ENCODE measurements at places on chromosomes 16 and 17.
A peak's percentile ranks its signal among the peaks of the same experiment; 100 is the strongest.

DNA sequence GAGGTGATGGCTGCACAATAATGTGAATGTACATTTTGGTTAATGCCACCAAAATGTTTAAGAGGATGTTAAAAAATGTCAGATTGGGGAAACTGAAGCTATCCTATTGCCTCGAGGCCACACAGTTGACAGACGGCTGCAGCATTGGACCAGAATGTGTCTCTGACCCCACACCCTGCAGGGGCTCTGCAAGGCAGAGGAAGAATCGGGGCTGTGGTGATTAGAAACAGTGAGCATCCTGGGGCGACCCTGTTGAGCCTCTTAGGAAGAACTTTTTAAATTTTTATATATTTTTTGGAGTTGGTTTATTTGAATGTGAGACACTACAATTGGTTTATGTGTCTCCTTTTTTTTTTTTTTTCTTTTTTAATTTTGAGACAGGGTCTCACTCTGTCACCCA, 15.0 kb upstream of the ADORA2B start:
- DNase-seq = no peak

- DNase-seq = no peak
Observed at GRCh38 chr16:87463722-87464690, 28.8 kb downstream of the ZCCHC14 start.

- DNase-seq = peak; percentile 21
Observed at GRCh38 chr17:42459801-42460281, 1.2 kb downstream of the ATP6V0A1 start.

DNA sequence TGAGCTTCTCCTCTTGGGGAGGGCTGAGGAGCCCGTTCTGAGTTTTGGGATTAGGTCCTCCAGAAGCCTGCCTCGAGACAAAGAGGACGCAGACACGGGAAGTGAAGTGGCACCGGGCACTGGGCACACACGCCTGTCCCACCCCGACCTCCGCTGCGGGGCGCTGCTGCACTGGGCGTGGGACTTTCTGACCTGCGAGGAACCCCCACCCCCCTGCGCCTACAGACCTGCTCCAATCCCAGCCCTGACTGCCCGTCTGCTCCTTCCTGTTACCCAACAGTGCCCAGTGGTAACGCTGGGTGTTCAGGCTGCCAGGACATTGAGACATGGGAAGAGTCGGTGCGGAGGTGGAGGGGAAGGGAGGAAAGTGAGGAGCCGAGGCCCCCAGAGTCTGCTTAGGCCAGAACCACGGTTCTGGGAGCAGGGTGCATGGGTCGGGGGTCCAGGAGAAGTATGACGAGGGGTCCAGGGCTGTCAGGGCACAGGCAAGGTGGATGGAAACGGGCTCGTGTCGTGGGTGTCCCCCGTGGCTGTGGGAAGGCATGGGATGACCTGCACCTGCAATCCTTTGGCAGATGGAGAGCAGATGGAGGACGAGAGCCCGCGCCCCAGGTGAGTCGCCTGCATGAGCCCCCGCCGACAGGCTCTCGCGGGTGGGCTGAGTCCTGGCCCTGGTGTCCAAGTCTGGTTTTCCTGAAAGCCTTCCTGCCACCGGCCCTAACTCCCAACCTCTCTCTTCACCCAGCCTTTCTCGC, 112.0 kb upstream of the CREBBP start:
- DNase-seq = no peak

- peak; percentile 85 for DNase-seq
Observed at GRCh38 chr17:2090804-2091534, 36.1 kb downstream of the HIC1 start.

- no peak for DNase-seq
Observed at GRCh38 chr16:72961115-72961832, 86.7 kb downstream of the ZFHX3 start.

GRCh38 chr17:8826808-8827435, 27.8 kb upstream of the MFSD6L start:
- no peak for DNase-seq

- DNase-seq = no peak
Observed at GRCh38 chr16:84548971-84549844, 44.7 kb upstream of the MEAK7 start.

DNA sequence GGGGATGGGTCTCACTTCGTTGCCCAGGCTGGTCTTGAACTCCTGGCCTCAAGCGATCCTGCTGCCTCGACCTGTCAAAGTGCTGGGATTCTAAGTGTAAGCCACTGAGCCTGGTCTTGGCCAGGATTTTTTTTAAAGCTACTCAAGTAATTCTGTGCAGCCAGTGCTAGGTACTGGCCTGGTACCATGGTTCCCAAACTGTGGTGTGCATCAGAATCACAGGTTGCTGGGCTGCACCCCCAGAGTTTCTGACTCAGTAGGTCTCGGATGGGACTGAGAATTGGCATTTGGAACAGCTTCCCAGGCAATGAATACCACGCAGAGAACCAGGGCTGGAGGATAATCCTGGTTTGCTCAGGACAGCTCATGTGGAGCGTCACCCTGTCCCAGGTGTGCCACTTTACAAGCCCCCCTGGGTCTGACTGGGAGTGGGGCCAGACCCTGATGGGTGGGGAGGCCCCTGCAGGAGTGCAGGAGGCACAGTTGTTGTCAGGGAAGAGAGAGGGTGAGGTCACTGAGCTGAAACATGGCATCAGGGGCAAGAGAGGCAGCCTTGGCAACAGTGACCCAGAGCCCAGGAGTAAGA, 10.7 kb upstream of the MRPS23 start:
- no peak for DNase-seq

DNA sequence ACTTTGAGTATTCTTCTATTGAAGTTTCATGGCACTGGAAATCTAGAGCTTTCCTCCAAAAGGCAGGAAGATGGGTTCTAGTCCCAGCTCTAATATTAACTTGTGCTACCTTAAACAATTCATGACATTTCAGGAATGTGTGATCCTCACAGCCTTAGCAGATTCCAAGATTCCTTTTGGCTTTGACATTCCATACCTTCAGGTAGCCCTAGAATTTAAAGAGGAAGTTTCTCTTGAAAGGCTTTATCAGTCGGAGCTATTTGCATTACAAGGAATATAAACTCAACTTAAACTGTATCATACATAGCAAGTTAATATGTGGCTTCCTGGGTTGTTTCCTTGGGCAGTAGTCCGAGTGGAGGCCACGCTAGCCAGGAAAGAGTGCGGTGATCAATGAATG, 330.0 kb downstream of the SHISA9 start:
- no peak for DNase-seq

DNA sequence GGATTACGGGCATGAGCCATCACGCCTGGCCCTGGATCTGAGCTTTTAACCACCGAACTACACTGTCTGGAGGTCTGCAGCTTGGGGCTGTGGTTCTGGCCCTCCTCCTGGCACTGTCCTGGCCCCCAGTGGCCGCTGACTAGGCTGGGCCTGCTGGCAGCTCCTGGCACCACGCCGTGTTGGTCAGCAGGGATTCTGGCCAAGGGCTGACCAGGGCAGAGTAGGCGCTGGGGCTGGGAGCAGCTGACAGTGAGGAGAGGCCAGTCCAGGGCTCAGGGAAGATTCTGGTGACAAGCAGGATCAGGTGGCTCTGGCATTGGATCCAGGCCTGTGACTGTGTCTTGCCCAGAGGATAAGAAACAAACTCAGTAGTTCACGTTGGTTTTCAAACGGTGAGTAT, 14.6 kb downstream of the EEF2K start:
- DNase-seq = no peak

GRCh38 chr16:5028950-5029475, 4.7 kb downstream of the NAGPA start:
- no peak for DNase-seq

DNA sequence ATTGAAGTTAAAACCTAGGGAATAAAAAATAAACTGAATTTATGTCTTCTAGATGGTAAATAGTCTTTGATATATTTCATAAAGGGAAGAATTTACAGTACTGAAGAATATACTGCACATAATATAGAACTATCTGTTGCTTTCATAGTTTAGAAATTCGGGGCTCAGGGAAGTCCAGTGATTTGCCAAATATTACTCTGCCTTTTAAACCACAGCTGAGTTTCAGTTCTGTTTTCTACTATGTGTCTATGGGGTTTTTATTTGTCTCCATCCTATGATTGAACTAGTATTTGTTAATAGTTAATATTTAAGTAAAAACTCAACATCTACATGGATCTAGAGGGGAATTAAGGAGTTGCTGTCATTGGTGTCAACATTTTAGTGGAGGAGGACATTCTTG, 715.0 kb upstream of the CDH8 start:
- DNase-seq = no peak

DNA sequence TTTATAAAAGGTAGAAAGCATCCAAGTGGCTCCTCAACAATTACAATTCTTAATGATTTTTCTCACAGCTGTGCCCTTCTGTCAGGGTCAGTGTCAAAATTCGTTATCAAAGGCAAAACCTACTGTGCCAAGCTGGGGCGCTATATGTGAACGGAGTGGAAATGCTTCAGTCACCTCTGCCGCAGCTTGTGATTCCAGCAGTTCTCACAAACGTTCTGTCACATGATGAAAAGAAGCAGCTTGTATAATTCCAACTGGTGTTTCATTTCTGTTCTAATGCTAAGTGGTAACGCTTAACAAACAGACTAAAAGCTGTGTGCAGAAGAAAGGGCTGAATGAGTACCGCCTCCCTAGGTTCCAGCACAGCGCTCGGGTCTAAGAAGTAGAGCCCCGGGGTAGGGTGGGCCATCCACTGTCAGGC, 14.2 kb downstream of the PLD6 start:
- no peak for DNase-seq

DNA sequence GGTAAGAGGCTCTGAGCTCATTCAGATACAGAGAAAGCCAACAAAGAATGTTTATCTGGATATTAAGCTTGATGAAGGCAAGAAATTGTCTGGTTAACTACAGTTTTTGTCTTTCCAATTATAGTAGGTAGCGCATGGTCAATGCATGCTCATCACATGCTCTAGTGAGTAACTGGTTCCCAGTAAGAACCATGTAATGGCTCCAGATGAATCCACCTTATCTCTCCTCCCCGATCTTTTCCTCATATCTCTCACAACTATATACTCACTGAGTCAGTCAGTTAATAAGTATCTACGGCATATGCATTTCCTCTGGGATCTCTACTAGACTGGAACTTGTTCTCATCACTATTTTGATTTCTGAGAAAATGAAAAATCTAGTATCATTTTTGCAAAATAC, 340.7 kb upstream of the DYNLRB2 start:
- no peak for DNase-seq

DNA sequence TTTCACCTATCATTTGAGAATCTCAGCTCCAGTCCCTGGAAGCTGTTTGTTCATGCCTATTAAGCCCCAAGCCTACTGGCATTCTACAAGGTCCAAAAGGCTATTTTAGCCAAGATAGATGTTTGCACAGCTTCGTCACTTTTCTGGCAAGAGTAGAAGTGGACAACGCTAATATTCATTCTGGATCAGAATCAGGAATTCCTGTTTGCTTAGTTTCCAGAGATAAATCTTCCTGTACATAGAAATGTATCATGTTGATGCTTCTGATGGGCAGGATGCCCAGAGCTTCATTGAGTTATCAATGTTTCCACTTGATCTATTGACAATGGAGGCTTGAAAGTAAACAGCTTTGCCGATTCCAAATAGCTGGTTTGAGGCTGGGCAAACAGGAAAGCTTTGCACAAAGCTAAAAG, 260.7 kb upstream of the CA10 start:
- DNase-seq = no peak

- no peak for DNase-seq
Observed at GRCh38 chr17:47776330-47777197, 43.5 kb downstream of the TBX21 start.

- no peak for DNase-seq
Observed at GRCh38 chr17:58189436-58190146, 2.9 kb upstream of the EPX start.

DNA sequence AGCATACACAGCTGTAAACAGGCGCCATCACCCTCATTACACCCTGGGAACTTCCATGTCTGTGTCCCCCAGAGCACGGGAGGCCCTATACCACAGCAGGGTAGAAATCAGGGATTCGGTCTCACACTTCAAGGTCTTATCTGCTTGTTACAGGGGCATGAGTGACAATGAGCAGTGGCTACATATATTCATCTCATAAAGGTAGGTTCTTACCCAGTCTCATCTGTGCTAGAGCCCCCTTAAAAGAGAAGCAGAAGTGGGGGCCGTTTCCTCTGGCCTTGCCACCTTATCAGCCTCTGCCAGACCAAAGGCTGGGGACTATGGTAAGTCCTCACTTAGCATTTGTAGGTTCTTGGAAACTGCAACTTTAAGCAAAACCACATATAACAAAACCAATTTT, 46.5 kb downstream of the IRX5 start:
- DNase-seq = no peak

DNA sequence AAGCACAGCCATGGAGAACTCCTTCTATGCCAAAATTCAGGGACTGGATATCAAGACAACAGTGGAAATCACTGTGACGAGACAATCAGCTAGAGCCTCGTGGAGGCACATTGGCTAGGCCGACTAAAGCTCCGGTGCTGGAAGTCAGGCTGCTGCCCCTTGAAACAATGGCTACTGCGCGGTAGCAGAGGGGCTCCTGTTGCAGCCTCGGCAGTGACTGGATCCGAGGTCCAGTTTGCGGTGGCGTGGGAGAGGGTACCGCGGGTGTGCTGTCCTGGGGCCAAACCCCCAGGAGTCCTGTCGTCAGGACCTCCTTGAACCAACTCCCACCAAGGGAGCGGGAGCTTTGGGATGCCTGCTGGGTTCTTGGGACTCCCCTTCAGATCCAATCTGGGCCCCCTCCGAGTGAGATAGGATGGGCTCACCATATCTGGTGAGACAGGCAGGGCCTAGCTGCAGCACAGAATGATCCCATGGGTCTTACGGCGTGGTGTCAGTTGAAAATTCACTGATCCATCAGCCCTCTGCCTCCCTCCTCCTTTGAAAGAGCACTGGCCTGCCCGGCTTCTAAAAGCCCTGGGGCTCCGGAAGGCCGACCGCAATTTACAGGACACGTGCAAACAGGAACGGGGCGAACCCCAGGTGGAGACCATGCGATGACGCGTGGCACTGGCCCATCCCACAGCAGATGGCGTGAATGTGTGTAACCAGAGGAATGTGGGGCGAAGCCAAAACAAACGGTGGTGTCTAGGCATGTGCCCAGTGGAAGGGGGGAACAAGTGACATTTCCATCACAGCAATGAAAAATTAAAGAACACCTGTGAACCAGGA, 15.8 kb upstream of the KCNJ18 start:
- no peak for DNase-seq

DNA sequence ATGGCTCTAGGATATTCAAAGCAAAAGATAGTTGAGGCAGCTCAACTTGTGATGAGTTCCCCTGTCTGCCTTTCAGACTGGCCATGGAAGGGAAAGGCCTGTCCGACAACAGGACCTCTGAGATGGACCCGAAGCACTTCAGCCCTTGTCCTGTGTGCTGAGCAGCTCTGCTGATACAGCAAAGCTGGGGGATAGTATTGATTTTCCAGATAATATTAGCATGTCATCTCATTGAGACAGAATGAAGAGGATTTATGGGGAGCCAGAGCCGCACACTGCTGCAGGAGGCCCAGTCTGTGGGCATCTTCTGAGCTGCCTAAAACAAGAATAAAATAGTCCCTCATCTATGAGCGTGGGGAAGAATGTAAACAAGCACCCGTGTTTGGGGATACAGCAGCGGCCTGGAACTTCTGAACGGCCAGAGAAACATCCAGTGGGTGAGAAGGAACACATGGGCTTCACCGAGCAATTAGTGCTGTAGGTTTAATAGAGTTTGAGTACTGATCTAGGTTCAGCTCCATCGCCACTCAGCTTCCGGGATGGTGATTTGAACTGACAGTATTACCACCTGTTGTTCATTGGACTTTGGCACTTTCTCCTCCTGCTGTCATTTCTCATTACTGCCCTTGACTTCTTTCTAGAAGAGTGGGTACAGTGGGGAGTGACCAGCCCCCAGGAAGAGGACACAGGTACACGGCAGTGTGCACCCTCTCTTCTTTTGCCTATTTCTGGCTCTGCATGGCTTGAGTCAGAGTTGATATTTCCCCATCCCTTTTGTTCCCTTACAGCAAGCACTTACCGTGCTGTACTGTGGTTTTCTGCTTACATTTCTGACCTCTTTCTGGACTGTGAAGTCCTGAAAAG, 96.5 kb upstream of the TBX2 start:
- DNase-seq = no peak

Data from amniotic stem cell (primary cell).